ENCODE measurements at places on chromosomes 13 and 19. TPM values are rescaled to one million over a fixed set of nuclear protein-coding genes. Genes with fewer than 3 reads are reported as not detected.

Gene GRAMD1A
- 143 TPM for total RNA-seq

Gene C19orf81
- 9.6 TPM for total RNA-seq

Gene LPAR2
- total RNA-seq: 4.9 TPM

Gene IZUMO2
- not detected for total RNA-seq

Gene RASGRP4
- total RNA-seq: not detected

Gene TNNI3
- 8.4 TPM for total RNA-seq

Gene SSC5D
- total RNA-seq: 1.0 TPM

Gene C1QTNF9
- total RNA-seq: not detected

Gene ARMC6
- total RNA-seq: 22.6 TPM

Gene LIG1
- 65.3 TPM for total RNA-seq

Gene KLF2
- 22.6 TPM for total RNA-seq

Gene TSPAN16
- not detected for total RNA-seq

Gene MRI1
- 16.2 TPM for total RNA-seq
